ENCODE measurements at places on chromosomes 2 and 18.

DNA sequence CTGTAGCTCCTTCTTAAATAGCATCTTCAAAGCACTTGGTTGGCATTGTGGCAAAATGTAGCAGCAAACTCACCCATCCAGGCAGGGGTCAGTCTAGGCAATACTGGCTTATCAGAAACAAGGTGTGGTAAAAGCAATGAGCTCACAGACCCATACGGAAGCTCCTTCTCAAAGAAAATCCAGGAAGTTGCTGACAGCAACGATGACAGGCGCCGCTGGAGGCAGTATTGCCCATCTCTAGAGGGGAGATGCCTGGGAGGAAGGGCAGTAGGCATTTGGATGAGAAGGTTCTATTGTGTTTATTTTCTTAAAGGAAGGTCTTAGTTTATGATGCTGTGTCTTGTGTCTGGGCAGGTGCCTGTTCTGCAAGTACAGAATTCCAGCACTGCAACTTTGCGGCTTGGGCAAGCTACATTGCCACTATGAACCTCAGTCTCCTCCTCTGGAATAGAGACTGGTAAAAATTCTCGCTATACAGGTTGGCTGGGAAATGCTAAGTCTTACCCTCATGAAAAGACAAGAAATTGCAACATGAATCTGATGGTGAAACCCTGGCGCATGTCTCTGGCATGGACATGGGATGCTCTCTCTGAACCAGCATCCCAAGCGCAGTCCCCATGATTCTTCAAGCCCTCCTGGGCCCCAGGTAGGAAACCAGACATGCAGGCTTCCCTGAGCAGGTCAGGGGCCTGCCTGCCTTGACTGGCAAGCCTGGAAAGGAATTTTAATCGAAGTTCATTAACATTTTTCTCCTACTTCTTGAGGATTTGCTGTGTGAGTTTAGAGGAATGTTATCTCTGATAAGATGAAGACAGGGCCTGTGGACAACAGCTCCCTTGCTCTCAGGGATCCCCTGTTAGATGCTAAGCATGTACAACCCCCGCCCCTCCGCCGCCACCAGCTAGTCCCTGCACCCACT is 156.0 kb downstream of the TFCP2L1 start:
- DNase-seq: no peak

- DNase-seq: no peak
Measured at GRCh38 chr2:142220901-142221300, 90.1 kb upstream of the LRP1B start.

DNA sequence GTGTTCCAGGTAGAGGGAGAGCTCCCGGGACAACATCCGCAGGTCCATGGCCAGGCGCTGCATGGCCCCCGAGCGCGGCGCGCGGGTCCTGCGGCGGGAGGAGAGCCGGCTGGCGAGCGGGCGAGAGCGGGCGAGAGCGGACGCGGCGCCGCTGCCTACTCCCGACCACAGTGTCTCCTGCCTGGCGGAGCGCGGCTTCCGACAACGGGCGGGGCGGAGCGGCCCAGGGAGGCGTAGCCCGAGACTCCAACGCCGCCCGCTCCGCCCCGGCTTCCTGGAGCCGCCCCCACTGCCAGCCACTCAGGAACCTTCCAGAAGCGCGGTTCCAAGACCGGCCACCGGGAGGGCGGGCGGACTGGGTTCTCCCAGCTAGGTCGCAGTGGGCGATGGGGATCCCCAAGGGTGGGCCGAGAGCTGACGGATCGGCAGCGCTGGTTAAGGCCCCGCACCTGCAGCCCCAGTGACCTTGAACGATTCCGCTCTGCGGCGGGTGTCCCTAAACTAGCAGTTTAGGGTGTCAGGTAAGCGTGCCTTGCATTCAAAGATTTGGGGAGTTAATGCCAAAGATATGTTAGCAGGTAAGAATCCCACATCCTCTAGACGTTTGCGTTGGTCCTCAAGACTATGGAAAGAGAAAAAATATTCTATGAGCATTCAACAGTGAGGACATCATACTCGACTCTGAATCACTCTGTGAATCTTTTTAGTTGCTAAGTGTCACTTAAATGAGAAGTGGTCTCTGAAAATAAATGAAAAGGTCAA is at the start of gene ABHD3:
ABHD3 (minus strand) TSS at position 172 of the 762 bp plus-strand sequence; CDS start at position 63, 109 bp downstream.
- peak; percentile 79 for DNase-seq

- DNase-seq: no peak
Measured at GRCh38 chr18:22348521-22349316, 69.0 kb downstream of the CTAGE1 start.

GRCh38 chr2:66233981-66234380 is 200.9 kb upstream of the MEIS1 start:
- no peak for DNase-seq

GRCh38 chr2:225581906-225582305 is 182.4 kb downstream of the NYAP2 start:
- DNase-seq: no peak

DNA sequence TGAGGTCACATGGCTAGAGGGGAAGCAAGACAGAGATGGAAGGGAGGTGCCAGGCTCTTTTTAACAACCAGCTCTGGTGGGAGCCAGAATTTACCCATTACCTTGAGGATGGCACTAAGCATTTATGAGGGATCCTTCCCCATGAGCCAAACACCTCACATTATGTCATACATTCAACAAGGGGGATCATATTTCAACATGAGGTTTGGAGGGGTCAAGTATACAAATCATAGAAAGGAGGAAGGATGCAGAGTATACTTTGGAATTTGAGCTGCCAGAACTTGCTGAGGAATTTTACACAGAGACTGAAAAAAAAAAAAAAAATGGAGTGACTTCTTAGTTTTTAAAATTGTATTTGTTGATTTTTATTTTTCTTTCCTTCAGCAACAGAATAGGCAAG is 891.4 kb downstream of the CCDC85A start:
- DNase-seq: no peak

GRCh38 chr2:120856421-120856862 is 120.8 kb downstream of the GLI2 start:
- DNase-seq: no peak

- no peak for DNase-seq
Measured at GRCh38 chr2:73762571-73762970, 17.3 kb downstream of the DUSP11 start.

DNA sequence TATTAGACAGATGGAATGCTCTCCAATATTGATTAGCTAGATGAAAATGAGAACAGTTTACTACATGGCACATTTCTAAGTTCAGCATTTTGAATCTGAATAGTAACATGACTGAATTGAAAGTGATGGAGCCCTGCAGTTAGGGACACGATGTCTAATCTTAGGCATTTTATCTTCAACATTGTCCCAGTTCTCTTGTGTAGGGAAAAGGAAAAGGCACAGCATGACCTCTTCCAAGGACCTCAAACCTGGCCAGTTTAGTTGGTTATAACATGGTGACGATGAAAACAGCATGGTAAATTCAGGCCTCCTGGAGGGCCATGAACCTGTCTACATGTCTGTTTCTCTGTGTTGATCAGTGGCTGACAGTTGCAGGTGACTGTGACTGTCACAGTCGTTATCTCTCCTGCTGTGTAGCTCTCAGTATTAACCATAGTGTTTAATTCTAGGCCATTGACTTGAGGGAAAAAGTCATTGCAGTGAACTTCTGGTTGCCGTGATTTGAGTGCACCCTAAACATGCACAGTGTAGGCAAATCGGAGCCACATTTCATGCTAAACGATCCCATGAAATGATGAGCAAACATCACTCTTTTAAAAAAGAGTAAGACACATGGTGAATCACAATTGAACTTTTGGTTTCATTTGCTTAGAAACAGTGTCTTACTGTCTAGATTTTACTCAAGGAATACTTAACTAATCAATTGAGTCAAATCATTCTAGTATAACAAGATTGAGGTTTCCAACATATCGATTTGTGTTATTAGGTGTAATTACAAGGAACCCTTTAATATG is 129.7 kb downstream of the PHLPP1 start:
- peak; percentile 8 for DNase-seq

- DNase-seq: no peak
Measured at GRCh38 chr2:101736233-101736632, 38.7 kb downstream of the MAP4K4 start.

DNA sequence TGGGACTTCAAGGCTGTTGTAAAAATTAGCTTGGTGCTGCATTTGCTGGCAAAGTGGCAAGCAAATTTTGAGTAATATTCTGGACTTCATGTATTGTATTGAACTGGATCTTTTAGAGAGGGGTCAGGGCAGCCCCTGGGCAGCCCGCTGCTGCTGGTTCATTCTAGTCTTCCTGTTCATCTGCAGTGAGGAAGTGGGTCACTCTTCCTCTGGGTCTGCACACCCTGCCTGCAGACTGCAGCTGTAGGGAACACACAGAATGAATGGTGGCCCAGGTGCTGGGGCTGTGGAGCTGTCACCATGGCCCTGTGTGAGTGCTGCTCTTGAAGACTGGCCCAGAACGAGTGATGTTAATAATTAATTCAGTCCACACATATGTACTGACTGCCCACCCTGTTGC is 9.4 kb downstream of the SH3RF3 start:
- no peak for DNase-seq

DNA sequence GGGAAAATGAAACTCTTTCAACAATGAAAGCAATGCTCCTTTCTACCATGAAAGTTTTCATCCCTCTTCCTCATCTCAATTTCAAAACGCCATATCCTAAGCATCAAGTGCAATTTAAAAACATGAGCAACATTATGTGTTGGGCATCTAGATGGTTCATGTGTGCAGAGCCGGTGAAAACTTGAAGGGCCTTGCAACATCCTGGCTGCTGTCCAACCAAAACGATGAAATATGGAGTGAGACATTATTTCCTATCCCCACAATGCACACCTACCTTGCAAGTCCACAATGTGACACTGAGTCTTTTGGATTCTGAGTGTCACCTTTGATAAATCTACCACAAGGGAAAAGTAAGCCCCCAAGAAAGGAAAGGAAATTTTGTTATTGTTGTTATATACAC is 110.0 kb downstream of the NCKAP5 start:
- no peak for DNase-seq

- no peak for DNase-seq
Measured at GRCh38 chr2:190678444-190679162, 29.7 kb downstream of the NAB1 start.

DNA sequence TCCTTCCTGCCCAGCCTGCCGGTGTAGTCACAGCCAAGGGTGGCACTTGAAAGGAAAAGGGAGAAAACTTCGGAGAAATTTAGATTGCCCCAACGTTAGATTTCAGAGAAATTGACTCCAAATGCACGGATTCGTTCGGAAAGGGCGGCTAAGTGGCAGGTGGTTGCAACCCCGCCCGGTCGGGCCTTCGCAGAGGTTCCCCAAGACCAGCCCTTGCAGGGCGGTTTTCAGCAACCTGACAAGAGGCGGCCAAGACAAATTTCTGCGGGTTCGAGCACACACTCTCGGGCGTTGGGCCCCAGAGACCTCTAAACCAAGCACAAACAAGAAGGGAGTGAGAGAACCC is 4.8 kb downstream of the ONECUT2 start:
- no peak for DNase-seq

DNA sequence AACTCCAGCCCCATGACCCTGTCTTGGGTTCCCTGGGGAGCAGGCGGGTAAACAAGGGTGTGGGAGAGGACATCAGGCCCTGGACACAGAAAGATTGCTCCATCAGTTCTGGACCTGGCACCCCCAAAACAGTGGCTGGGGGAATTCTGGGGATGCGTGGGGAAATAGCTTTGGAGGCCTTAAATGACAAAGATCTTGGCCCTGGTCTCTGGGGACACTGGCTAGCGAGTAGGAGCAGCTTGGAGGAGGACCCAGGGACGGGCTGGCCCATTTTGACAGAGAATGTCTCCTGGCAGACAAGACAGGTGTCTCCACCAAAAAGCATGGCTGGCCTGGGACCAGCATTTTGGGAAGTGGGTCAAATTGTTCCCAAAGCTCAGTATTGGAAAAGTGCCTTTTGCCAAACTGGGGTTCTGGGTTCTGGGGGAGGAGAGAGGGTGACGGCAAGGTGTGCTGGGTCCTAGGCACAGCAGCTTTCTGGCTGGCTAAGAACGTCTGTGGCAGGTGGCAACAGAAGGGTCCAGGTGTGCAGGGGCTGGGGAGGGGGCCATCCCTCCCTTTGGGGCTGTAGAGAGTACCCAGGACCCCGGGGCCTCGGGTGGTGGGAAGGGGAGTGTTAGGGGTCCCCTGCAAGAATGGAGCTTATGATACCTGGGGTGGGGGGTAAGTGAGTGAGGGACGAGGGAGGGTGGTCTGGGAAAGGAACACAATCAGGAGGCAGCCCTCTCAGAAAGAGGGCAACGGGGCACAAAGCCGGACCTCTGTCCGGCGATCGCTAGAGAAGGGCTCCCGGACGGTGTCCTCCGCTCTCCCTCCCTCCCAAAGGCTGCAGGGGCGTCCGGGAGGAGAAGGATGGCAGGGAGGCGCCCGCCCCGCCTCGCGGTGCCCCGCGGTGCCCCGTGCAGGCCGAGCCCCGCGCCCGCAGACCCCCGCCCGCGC is 556 bp downstream of the CYRIA start:
- no peak for DNase-seq

DNA sequence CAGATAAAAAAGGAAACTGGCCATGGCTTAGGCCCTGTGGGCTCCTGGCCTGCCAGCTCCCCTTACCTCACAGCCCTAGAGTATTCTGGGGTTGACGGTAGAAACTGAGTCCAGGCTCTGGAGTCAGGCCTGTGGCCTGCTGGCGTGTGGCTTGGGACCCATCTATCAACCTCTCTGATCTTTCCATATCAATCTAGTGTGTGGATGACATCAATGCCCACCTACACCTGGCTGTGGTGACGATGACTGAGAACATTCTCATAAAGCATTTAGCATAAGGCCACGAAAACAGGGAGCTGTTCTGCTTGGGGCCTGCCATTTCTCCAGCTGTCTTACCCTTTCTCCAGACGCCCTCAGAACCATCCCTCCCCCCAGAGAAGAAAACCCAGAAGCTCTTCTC is 17.9 kb downstream of the PCARE start:
- no peak for DNase-seq

GRCh38 chr2:88139203-88139702 is 11.4 kb upstream of the FABP1 start:
- DNase-seq: no peak

GRCh38 chr2:5888126-5888525 is 195.9 kb downstream of the SOX11 start:
- no peak for DNase-seq

DNA sequence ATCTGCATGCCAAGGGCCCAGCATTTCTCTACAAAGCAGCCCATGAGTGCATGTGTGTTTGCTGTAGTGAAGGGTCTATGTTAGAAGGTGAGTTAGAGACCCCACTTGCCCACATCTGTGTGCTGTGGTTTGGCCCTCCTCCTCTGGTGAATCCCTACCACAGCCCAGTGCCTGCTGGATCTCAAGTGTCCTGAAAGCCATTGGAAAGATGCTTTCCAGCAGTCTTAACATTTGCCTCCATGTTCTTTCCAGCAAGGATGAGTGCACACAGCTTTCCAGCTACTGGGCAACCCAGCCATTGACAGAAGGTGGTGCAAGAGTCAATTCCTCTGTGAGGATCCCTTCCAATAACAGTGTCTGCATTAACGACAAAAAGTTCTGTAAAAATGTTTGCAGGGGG is 13.6 kb downstream of the CRIM1 start:
- no peak for DNase-seq

DNA sequence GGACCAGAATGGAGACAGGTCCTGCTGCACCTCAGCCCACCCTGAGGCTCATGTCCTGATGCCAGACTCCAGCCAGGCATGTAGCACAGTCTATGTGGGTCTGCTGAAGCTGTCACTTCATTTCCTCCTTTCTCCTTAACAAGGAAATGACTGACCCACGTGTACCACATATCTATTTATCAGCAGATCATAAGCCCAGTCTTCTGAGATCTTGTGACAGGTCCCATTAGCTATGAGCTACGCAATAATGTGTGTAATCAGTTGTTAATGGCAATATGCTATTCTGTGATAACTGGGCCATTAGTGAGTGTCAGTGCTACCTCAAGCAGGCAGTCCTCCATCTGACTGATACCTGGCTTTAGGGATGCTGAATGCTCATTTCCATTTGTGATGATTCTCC is 615.3 kb downstream of the BCL11A start:
- no peak for DNase-seq

- no peak for DNase-seq
Measured at GRCh38 chr18:51330148-51330547, 132.7 kb upstream of the MEX3C start.
